Stimulated activated CD8-positive, alpha-beta memory T cell treated with anti-CD3 and anti-CD28 coated beads, Interleukin-15, amount 100 ng/mL, for 48 hours (primary cell): ENCODE measurements at places on chromosomes 5 and 9.
A peak's percentile ranks its signal among the peaks of the same experiment; 100 is the strongest.

DNA sequence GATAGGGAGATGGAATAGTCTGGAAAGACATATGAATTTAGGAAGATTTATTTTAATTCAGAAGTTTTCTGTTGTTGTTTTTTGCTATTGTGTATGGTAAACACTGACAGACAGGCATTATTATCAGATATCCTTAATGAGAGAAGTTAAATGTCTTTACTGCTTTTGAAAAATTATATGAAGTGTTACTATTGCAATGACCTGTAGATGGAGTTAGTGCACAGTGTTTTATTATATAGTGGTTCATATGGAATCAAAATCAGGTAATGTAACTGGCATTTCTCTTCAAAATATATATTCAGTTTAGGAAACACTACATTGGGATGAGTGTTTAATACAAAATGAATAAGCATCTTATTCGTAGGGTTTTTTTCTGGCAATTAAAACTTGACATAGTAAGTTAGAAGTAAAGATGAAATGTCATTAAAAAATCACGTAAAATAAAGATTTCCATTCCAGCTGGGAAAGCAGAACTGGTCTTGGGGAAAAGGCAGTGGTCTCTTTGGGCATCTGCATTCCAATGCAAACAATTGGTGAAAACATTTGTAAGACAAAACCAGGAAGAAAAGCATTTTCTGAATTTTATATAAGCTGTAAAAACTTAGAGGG is 3.9 kb downstream of the GABRA1 start:
- no peak for DNase-seq

- DNase-seq, result peak; percentile 66
Observed at GRCh38 chr9:112348257-112349007, 15.0 kb upstream of the PTBP3 start.

DNA sequence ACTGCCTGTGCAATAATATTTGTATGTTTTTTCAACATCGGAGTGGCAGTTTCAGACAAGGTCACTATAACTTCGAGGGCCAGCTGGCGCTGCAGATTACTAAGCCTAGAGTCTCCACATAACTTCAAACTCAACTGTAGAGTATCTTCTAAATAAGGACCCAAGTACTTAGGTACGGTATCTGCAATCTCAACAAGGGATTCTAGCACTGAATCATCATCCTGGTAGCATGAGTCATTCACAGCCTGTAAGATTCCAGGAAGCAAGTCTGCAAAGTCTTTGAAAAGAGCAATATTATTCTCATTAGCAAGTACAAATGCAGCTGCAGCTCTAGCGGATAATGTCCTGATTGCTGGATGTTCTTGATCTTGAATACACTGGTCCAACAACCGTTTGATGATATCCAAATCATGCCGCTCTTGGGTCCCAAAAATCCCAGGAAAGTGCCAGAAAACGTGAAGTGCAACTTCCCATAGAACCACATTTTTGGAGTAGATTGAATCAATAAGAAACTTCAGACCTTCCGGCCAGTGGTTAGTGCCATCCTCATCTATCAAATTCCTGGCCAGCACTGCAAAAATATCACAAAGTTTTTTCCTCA is 654 bp downstream of the RANBP6 start:
- DNase-seq, result no peak

GRCh38 chr5:87909382-87909781 is 359.3 kb downstream of the TMEM161B start:
- DNase-seq, result no peak

DNA sequence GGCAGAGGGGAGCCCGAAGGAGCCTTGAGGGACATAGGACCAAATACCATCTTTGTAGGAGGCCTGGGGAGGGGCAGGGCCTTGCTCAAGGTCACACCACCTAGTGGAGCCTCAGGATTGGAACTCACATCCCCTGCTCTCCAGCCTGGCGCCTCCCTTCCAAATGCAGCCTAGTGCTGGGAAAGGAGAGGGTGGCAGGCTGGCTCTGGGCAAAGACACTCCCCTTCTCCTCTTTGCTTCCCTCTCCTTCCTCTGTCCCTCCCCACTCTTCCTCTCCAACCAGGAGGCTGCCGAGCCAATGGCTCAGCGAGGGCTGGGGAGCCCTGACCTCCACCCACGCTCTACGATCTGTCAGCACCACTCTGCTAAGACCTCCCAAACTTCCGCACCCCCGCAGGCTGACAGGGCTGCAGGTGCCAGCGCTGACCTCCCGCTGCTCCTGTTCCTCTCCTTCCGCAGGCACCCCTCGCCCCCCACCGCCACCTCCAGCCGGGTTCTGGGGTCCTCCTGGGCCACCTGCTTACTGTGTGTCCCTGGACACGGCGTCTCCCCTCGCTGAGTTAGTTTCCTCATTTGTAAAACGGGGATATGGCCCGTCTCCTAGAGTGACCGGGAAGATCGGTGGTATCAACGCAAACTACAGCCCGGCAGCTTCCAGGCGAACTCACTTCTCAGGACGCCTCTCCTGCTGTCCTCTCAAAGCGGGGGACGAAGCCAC is 52.9 kb downstream of the C9orf50 start:
- no peak for DNase-seq

DNA sequence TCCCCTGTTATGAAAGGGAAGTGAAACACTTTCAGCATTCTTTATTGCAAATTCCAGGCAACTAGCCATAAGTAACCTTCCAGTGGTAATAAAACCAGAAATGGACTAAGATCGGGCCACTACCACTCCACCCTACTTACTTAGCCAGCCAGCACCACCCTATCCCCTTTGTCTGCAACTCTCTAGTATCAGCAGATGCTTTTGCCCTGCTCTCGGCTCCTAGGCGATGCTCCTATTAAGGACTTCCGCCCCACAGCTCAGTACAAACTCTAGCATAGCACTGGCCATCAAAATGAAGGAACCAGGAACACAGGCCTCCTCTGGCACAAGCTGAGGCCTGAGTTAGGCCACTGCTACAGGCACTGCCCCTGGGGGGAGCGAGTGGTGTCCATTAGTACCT is 81.2 kb downstream of the GLDC start:
- no peak for DNase-seq

DNA sequence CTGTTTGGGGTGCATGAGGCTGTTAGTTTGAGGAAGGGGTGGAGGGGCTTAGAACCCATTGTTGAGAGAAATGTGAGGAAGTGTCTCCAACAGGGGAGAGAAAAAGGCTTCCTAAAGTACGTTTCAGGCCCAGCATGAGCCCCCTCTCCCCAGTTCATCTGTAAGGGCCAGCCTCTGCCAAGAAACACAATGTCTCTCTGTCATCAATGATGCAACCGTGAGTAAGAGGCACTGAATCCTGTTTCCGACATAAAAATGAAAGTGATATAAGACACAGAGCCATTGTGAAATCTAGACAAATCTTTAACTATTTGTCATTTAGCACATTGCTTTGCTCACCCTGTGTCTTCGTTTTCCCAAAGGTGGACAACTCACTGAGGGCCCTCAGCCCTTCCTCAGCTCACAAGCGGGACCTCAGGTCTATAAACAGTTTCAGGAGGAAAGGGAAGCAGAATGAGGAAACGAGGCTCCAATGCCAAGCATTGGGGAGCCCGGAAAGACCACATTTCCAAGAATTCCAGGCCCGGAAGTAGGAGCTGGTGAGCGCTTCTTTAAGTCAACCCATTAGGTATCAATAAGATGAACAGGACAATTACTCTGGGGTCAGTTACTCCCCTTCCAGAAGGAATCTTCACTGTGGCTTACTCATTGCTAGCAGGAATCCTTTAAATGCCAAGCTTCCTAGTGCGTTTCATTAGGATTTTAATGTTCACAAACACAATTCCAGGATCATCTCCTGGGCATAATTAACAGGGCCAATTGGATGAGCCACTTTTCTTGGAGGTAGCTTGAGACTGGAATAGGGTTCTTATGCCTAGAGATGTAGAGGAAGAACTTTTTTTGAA is 59.0 kb upstream of the KLF4 start:
- no peak for DNase-seq

DNA sequence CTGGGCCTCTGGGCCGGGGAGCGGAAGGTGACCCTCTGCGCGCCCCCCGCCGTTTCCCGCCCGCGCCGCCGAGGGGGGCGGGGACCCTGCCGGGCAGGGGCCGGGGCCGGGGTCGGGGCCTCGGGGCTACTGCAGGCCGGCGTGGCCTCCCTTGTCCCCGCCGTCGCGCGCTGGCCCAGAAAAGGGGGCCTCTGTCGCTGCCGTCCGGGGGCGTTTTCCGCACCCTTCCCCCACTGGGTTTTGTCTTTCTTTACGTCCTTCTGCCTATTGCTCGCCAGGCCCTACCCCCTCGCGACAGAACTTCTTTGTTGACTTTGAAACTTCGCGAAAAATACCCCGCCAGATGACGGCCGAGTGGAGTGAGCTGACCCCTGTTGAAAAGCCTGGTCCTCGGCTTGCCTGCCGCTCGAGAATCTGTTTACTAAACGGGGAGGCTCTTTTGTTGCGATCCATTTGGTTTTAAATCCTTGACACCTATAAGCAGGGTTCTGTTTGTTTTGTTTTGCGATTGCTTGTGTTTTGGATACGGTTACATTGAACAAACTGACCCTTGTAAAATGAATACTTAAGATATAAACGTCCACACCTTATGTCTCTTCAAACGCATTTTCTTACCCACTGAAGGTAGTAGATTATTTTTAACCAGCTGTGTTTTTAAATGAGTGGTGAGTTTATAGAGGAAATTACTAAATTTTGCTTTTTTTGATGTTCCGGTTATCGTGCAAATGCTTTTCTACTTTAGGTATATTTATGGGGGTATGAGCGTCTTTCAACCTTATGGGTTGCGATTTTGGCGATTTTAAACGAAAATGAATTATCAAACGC is 765 bp downstream of the MARCHF6 start:
- peak; percentile 17 for DNase-seq

DNA sequence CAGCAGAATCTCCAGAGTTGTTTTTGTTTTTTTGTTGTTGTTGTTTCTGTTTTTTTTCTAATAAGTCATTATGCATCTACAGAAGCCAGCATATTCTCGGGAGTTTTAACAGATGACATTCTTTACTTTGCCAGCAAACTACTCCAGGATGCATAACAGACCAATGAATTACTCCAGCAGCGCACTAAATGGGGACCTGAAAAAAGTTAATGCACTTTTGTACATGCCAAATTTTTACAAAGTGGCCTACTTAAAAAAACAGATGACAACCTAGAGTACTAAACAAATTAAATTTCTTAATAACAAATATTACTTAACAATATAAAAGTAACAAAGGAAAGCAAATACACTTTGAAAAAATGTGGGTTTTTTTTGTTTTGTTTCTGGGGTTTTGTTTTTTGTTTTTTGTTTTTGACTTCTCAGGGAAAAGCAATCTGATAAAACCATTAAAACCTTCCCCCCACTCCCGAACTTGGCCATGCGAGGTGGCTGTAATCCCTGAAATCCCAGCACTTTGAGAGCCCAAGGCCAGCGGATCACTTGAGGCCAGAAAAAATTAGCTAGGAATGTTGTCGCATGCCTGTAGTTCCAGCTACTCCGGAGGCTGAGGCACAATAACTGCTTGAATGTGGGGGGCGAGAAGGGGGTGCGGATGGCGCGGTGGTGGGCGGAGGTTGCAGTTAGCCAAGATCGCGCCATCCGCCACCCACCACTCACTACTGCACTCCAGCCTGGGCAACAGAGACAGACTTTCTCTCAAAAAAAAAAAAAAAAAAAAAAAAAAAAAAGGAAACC is 352.4 kb downstream of the CETN3 start:
- DNase-seq, result no peak

- DNase-seq, result no peak
Observed at GRCh38 chr5:158126442-158127405, 267.8 kb upstream of the CLINT1 start.

DNA sequence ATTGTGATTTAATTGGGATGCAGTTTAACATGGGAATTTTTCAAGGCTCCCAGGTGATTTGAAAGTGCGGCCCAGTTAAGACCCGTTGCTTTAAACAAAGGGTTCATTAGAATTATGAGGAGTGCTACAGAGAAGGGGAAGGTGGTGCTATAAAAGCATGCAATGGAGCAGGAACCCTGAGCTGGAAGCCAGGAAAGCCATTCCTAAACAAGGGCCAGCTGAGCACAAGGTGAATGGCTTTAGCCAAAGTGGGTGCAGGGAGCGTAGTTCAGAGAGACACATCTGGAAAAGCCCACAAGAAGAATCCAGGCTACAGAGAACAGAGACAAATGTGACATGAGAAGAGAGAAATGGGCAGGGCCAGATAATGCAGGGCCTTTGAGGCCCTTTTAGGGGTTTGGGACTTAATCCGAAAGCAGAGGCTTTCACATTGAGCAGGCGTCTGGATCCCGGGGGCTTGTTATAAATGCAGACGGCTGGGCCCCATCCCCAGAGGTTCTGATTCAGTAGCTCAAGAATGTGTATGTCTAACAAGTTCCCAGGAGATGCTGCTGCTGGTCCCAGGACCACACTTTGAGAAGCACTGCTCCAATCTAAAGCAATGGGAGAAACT is 138.1 kb upstream of the WWC1 start:
- DNase-seq, result no peak

DNA sequence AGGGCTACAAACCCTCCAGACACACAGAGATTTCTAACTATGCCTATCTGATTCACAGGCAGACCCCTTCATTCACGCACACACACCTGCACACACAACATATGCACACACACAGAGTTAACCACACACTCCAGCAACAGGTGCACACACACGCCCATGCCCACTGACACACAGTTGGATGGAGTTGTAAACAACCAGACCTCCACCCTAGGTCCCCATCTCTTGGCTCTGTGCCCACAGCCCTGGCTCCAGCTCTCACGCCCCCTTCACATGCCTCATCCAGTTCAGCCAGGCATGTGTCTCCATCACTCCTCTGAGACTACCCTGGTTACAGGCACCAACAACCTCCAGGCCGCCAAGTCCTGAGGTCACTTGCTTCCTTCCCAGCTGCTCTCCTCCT is 61.1 kb downstream of the PSD2 start:
- DNase-seq, result no peak

- peak; percentile 23 for DNase-seq
Observed at GRCh38 chr9:36991516-36992134, 42.4 kb downstream of the PAX5 start.

- DNase-seq, result no peak
Observed at GRCh38 chr5:107389130-107389774, 281.5 kb downstream of the EFNA5 start.

DNA sequence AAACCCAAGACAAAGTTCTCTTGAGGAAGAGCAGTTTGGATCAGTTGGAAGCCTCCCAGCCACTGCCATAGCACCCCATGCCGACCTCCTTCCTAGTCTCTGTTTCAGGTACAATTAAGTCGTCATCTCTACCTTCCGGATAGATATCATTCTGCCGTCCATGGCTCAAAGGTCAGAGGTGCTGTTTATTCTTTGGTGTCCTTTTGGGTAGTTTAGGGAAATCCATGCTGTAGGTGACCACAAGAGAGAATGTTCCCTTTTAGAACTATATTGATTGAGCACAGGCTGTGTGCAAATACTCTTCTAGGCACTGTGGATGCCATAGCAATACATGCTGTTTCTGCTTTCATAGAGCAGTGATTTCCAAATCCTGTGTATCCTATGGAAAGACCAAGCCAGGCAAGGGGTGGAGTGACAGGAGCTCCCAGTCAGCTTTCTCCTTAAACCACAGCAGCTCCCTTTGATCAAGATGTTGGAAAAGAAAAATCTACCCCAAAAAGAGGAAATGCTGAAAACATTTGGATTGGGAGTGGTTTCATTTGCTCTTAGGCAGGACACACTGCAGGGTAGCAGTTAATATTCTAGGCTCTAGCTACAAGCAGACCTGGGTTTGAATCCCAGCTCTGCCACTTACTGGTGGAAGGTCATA is 127.9 kb downstream of the PALM2AKAP2 start:
- no peak for DNase-seq

- no peak for DNase-seq
Observed at GRCh38 chr9:137851516-137852267, 25.9 kb upstream of the CACNA1B start.
